CD4-positive, alpha-beta T cell (primary cell): ENCODE measurements at places on chromosomes 5 and 9. TPM values are rescaled to one million over a fixed set of nuclear protein-coding genes. Genes with fewer than 3 reads are reported as not detected.

Gene NPR3
- total RNA-seq: not detected

Gene SPRY4
- total RNA-seq: 0.16 TPM

Gene GPR150
- 0.60 TPM for total RNA-seq

Gene TPD52L3
- total RNA-seq: not detected

Gene GRXCR2
- not detected for total RNA-seq

Gene C9orf50
- not detected for total RNA-seq

Gene FOXE1
- total RNA-seq: not detected

Gene FAXDC2
- total RNA-seq: not detected

GRCh38 chr5:142677198-142677597 lies 8.7 kb downstream of the FGF1 start:
- DNase-seq: no peak

DNA sequence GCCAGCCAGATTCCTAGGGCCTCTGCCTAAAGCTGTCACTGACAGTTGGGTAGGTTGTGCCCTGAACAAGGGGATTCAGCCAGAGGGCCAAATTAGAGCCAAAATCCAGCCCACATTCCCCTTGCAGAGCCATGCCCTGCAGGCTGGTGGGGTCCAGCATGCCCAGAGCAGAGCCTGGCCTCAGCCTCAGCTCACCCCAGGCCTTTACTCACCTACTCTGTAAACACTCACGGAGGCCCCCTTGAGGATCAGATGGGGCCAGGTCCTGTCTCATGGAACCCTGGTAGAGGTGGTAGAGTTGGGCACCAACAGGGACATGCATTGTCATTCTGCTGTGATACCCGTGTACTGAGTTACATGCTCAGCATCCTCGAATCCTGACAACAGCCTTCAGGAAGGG lies 74.9 kb downstream of the LMX1B start:
- DNase-seq: no peak

GRCh38 chr9:4192450-4192849 lies 107.4 kb downstream of the GLIS3 start:
- DNase-seq: no peak

DNA sequence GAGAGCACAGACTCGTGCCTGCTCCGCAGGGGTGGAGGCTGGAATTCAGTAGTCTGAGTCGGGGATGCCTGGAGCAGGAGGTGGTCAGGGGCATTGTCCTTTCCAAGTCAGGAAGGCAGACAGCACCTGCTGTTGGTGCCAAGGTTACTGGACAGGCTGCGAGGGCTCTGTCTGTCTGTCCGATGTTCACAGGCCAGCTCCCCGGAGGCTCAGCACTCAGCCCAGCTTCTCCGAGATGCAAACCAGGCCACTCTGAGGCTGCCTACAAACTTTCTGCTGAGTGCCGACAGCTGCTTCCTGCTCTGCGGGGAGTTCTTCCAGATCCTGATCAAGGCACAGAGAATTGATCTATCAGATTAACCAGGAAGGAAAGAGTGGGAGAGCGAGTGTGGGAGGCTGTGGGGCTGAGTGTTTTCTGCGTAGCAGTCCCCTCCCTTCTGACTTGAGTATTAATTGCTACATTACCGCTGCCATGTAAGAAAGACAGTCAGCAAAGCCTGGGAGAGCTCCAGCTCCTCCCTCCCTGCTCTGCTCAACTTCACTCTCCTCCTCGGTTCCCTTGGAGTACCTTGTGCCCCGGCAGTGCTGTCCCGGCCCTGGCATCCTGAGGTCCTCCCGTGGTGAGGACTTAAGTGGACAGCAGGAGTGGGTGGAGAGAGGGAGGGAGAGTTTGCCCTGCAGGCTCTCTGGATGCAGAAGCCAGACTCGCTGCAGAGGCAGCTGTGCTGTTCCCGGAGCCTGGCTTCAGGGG lies 36.0 kb downstream of the KCNMB1 start:
- DNase-seq: no peak

DNA sequence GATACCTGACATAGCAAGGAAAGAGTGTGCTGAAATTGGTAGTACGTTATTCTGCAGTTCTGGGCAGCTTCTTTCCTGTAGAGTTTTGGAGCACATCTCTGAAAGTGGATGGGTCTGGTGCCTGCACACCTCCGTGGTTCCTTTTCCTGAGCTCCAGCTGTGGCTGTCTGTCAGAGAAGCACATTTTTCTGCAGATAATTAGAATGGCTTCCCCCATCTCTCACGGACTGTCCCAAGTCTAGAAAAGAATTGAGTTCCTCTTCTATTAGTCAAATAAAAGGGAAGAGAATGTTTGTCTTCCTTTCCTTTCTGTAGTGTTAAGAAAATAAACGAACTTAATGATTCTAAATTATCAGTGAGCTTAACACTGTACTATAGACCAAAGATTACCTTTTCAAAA lies 55.7 kb downstream of the VCAN start:
- no peak for DNase-seq

DNA sequence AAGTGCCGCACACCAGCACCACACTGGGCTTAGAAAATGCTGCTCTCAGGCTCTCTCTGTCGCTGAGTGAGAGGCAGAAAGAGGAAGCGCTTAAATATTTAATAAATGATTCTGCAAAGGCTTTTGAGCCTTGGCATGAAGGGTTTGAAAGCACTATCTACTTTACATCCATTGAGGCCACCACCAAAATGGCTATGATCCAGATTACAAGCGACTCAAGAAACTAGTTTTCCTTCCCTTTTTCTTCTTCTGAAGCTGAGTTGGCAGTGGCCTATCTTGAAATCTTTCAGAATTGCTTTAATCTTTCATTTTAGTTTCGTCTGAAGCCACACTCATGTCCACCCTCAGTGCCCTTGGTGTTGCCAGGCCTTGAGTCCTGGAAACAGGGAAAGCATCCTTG lies 59.5 kb downstream of the EBF1 start:
- DNase-seq: no peak

DNA sequence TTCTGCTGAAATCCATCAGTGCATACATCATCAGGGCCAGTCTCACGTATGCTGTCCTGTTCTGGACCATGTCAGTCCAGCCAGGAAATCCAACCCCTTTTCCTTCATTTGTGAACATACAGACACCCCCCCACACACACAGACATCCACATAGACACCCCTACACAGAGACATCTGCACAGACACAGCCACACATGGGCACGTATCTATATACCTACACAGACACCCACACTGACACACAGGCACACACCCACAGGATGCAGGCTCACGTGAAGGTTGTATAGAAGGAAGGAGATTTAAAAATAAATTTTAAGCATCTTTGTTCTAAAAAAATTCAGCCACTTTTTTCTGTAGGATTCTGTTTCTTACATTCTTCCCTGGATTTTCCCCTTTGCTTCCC lies 325.6 kb downstream of the SLIT3 start:
- DNase-seq: no peak

- DNase-seq: no peak
Observed at GRCh38 chr9:132447346-132447745, 37.3 kb downstream of the CFAP77 start.

- peak; percentile 29 for DNase-seq
Observed at GRCh38 chr9:78035383-78035993, 3.9 kb upstream of the GNAQ start.

GRCh38 chr9:36862206-36863145 lies 171.6 kb downstream of the PAX5 start:
- DNase-seq: no peak

- DNase-seq: no peak
Observed at GRCh38 chr9:73855206-73855605, 641.9 kb upstream of the RORB start.

DNA sequence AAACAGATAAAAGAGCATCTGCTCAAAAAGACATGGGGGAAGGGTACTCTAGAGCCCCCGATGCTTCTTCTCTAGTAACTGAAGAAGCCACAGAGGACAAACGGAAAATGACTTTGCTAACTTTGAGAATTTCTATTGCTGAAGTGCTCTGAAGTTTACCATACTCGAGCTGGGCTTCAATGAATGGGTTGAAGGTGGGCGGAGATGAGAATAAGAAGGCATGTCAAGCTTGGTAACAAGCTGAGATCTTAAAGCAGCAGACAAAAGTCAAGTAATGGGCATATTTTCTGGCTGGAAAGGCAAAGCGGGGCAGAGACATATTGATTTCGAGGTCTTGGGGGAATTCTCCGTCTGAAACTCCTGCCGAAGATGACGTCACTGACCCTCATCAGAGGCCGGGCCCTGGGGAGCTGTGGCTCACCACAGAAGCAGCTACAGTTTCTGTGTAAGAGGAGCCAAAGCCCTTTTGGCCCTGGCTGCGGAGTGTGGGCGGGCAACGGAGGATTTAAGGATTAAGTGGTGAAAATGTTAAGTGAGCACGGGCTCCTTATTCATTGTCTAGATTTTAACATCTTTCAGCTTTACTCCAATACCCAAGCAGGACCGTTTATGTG lies 115.8 kb upstream of the SLIT3 start:
- no peak for DNase-seq

DNA sequence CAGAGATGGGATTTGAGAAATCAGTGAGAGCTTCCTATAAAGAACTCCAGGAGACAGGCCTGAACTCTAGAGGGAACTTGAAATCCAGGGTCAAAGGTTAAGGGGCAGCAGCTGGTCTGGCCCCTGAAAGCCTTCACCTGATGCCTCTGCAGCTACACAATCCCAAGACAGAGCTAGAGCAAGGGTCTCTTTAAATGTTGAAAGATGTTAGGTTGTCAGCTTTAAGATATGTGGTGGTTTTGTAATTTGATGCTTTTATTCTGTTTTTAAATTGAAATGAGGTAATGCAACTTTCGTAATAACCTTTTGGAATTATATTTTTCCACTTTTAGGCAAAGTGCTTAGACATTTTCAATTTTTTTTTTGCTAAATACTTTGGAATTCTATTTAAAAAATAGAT lies 2.4 kb downstream of the SOWAHA start:
- no peak for DNase-seq

DNA sequence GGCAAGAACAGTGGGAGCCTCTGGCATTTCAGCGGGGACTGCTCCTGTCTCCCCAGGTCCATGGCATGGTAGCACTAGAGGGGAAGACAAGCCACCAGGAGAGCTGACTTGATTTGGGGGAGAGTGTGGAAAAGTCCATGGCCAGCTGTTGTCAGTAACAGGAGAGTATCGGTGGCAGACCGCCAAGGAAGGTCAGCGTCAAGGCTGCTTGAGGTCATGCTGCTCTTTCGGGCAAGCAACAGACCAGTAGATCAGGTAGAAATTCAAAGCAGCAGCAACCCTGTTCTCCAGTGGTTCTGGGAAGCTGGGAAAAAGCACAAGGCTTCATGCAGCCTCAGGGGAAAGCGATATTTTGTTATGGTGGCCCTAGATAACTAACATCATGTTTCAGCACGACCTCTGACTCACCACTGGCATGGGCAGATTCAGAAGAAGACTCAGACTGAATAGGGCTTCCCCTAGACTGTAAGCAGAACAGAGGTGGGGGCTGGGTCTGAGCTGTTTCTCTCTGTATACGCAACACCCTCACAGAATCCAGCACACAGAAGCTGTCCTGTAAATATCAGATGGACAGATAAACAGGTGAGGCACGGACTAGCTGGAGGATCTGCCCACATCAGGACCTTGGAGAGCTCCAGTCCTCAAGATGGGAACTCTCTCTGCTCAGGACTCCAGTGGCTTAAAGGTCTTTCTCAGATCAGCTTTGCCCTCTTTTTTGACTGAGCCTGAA lies 35.2 kb upstream of the PLEKHG4B start:
- DNase-seq: no peak

GRCh38 chr9:98121058-98121457 lies 2.0 kb upstream of the TRIM14 start:
- DNase-seq: no peak
